CD4-positive, alpha-beta T cell treated with Interleukin-4 for 1 hour (primary cell): ENCODE measurements at places on chromosomes 12 and 14.

GRCh38 chr12:3321881-3322280 is 169.1 kb upstream of the PRMT8 start:
- no peak for DNase-seq

- DNase-seq, result no peak
These were observed 393 bp upstream of the KLHL33 start for GRCh38 chr14:20436363-20436755.

- DNase-seq, result no peak
These were observed 119.5 kb upstream of the PMCH start for GRCh38 chr12:102317155-102317554.

DNA sequence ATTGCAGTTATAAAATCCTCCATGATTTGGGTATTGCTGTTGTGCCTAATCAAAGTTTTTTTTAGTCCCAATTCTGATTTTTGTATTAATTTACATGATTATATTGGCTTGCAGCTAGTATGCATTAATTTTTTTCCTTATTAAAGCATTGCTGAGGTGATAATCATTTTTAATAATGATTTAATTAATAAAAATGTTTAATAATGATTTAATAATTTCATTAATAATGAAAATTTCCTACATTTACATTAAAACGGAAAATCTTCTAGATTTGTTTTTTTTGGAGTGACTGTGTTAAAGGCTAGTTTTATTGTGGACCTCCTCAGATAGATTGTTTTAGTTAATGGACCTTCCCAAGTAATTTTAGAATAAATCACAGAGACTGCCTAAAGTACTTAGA is 79.6 kb downstream of the CCDC91 start:
- DNase-seq, result no peak

- DNase-seq, result no peak
These were observed 74.6 kb downstream of the TMEM121 start for GRCh38 chr14:105600939-105601359.

- DNase-seq, result no peak
These were observed 70.1 kb upstream of the HIF1A start for GRCh38 chr14:61625165-61625564.

GRCh38 chr14:52860209-52860608 is 68.8 kb upstream of the GNPNAT1 start:
- no peak for DNase-seq
